ENCODE measurements at places on chromosomes 13 and 19.
A peak's percentile ranks its signal among the peaks of the same experiment; 100 is the strongest.

- peak; percentile 55 for DNase-seq
Observed at GRCh38 chr13:94121686-94122085, 357.8 kb downstream of the DCT start.

DNA sequence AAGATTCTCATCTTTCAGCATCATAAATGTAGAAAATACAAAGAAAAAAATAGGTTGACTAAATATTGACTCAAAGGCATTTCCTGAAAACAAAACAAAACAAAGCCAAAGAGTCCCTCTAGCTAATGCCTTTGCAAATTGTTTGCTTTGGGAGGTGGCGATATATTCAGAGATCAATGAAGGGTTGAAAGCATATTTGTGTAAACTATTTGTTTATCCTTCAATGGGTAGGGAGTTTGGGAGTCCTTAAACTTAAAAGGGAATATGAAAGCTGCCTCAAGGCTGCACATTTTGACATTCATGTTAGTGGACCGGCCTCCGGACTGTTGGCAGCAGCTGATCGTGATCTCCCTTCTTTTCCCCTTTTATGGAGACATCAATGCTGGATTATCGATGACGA is 257.5 kb downstream of the ITGBL1 start:
- DNase-seq: no peak

- no peak for DNase-seq
Observed at GRCh38 chr13:107968470-107968869, 246.9 kb downstream of the LIG4 start.

DNA sequence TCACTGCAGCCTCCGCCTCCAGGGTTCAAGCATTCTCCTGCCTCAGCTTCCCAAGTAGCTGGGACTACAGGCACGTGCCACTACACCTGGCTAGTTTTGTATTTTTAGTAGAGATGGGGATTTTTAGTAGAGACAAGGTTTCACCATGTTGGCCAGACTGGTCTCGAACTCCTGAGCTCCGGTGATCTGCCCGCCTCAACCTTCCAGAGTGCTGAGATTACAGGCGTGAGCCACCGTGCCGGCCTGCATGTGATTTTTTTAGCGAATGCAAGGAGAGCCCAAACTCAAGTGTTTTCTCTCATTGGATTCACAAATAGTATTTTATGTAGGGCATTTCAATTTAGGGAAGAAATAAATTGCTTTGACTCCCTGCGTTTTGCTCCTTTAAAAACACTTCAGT is 4.4 kb downstream of the ZMYM2 start:
- DNase-seq: no peak

GRCh38 chr13:97528518-97528917 is 94.5 kb downstream of the RAP2A start:
- DNase-seq: no peak

GRCh38 chr13:40342901-40343300 is 323.5 kb downstream of the FOXO1 start:
- DNase-seq: no peak

DNA sequence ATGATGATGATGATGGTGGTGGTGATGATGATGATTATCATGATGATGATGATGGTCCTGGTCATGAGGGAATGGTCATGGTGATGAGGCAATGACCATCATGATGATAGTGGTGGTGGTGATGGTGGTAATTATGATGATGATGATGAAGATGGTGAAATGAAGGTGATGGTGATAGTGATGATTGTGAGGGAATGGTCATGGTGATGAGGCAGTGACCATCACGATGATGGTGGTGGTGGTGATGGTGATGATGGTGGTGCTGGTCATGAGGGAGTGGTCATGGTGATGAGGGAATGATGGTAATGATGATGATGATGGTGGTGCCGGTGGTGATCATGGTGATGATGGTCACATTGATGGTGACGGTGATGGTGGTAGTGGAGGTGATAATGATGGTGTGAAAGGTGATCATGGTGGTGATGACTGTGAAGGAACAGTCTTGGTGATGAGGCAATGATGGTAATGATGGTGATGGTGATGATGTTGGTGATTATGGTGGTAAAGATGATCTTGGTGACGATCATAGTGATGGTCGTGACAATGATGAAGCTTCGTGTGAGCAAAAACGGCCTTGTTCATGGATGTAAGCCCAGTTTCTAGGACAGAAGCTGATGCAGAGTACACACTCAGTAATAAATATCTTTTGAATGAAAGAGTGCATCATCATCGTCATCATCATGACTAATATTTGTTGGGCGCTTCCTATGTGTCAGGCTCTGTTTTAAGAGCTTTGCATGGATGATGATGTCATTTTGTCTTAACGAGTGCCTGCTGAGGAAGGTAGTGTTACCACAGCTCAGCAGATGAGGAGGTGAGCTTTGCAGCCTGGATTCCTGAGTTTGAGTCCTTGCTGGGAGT is 17.3 kb downstream of the SBK2 start:
- peak; percentile 44 for DNase-seq

- DNase-seq: peak; percentile 89
Observed at GRCh38 chr19:32018014-32018413, 327.4 kb upstream of the ZNF507 start.

GRCh38 chr13:32124743-32125142 is 93.2 kb downstream of the FRY start:
- no peak for DNase-seq

GRCh38 chr13:94246495-94246894 is 233.0 kb downstream of the DCT start:
- no peak for DNase-seq
